ENCODE measurements at places on chromosomes 2 and 18.

GRCh38 chr2:134178138-134178877 is 75.6 kb upstream of the MGAT5 start:
- DNase-seq: no peak

DNA sequence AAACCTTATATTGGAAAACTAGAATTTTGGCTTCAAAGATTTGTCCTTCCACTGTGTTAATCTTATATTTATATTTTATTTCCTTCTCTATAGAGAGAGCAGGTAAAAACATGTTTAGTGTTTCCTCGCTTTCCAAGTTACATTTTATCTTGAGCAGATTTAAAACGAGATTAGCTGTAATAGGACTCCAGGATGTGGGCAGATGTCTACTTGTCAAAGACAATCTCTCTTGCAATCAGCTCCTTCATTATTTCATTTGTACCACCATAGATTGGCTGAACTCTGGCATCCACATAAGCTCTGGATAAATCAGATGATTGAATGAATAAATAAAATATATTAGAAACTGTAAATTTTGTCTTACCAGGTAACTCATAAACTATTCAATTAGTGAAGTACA is 17.5 kb upstream of the KANSL1L start:
- no peak for DNase-seq

DNA sequence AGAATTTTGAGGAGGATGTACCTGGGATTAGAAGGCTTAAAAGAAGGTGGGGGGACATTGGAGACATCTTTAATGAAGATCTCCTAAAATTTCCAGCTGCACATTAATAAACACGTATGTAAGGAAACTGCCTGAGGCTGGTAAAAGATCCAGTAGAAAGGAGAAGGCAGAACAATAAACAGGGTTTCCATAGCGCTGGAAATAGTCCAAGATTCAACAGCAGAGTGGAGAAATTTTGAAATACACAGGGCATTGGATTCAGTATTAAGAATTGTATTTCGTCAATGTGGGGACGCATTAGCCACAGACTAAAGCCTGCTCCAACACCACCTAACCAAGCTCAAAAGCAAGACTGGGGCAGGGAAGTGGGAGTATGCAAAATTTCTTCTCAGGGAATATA is 606.9 kb upstream of the NRXN1 start:
- no peak for DNase-seq

DNA sequence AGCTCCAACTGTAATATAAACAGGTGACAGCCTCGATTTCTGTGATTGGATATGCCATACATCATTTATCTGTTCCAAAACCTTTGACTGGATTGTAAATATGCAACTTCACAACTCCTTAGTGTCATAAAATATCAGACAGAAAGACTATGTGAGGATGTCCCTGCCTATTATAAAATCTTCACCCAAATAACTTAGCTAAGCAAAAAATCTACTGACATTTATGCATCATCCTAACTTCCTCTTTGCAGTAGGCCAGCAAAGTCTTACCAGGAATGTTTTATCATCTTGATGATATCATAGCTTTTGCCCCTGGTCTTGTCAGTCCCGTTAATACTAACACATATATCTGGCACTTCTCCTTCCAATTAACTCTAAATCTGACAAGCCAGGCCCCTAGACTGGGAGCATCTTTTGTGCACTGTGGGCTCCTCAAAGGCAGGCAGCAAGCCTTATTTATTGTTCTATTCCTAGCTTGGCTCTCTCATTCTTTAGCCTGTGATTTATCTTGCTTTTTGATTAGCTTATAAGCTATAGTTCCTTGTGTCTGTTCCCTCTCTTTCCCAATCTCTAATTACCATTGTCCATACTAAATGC is 356.5 kb upstream of the HNMT start:
- DNase-seq: no peak

GRCh38 chr18:8450013-8450412 is 159.2 kb upstream of the RAB12 start:
- peak; percentile 30 for DNase-seq

Data from ACHN (cell line).